ENCODE measurements at places on chromosomes 2 and 18.
A peak's percentile ranks its signal among the peaks of the same experiment; 100 is the strongest.

GRCh38 chr18:78724214-78724914 is 255.3 kb upstream of the SALL3 start:
- no peak for DNase-seq

DNA sequence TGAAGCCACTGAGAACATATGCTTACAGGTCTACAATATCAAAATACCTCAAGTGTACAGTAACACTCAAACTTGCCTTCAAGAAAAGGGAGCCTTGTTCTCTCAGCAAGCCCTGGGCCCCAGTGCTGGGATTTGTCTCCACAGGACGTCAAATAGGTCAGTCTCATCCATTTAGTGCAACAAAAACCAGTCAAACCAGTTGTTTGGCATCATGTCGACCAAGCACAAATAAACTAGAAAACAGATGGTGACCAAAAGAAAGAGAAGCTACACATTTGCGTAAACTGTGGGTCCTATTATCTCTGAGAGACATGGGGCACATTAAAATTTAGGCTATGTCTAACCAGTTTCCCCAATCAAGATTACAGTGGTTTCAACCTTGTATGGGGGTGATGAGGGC is 182.6 kb upstream of the PKDCC start:
- DNase-seq = no peak

- peak; percentile 40 for DNase-seq
These were observed at the start of gene ITPRIPL1 for GRCh38 chr2:96325041-96325883. Gene ITPRIPL1 (plus strand): TSS chr2:96325317. CDS start chr2:96325840, 523 bp downstream.

DNA sequence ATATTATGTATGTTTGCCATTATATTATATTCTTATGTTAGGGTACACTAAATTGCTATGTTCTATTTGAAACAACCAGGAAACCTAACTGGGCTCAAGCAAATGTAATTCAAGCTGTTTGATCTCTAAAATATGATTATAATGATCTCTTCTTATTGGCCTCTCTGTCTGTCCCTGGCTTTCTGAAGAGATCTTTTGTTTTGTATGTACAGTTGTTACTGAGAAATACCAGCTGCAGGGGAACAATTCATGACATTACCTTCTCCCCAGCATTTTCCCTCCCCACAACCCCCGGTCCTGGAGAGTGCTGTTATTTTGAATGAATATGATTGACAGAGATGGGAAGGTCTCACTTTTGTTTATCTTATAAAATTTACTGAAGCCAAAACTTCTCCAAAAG is 54.8 kb upstream of the CD28 start:
- no peak for DNase-seq

- DNase-seq = no peak
These were observed 86.7 kb upstream of the SLC39A10 start for GRCh38 chr2:195570329-195570728.

DNA sequence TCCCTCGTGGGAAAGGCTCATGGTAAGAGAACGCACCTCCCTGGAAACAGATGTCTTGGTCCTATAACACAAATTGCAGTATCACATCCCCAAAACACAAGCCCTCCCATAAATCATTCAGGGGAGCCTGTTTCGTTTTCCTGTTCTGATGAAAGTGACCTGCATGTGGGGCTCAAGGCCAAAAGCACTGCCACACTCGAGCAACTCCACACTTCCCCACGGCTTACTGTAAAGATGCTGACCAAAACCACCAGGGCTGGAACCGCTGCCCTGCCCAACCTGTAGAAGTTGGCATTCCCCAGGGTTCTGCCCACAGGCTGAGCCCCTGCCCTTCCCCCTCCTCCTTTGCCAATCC is 139.7 kb downstream of the BCL11A start:
- no peak for DNase-seq

- no peak for DNase-seq
These were observed 95.9 kb upstream of the RMDN2 start for GRCh38 chr2:37829202-37829601.

- DNase-seq = no peak
These were observed 100.3 kb downstream of the DAW1 start for GRCh38 chr2:227971619-227972230.

DNA sequence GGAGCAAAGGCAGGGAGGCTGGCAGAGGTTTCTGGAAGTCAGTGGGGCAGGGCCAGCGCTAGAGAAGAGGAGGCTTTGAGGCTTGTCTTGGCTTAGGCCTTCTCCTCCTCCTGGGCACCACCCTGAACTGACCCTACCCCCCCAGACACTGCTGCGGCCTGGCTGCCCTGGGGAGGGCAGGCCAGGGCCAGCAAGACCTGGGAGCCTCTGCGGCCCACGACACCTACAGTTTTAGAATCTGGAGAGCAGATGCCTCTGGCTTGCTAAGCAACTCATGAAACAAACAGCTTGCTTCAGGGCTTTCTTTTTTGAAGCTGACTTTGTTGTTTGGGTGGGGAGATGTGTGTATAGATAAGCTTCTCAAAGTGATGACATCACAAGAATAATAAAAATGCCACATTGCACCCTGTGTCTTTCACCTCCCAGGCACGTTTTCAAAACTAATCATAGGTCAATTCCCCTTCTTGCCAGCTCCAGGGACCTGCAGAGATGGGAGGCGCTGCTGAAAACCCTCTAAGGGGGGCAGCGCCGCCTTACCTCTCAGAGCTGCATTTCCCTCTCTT is 46.2 kb upstream of the SMAD7 start:
- peak; percentile 59 for DNase-seq

- DNase-seq = no peak
These were observed 322.1 kb upstream of the CHAC2 start for GRCh38 chr2:53445383-53446070.

Measured in tongue (tissue), 3 donors.